ENCODE measurements at places on chromosomes 3 and 15.

- peak overlapping the region; percentile 77 for H3K27ac ChIP-seq
- no peaks in the 10 kb centered on the region for H3K36me3 ChIP-seq
- H3K4me3 ChIP-seq = no peak overlapping the region
- no peaks in the 10 kb centered on the region for H3K27me3 ChIP-seq
Measured at GRCh38 chr3:103847081-103848062, 1412.6 kb downstream of the ZPLD1 start.

DNA sequence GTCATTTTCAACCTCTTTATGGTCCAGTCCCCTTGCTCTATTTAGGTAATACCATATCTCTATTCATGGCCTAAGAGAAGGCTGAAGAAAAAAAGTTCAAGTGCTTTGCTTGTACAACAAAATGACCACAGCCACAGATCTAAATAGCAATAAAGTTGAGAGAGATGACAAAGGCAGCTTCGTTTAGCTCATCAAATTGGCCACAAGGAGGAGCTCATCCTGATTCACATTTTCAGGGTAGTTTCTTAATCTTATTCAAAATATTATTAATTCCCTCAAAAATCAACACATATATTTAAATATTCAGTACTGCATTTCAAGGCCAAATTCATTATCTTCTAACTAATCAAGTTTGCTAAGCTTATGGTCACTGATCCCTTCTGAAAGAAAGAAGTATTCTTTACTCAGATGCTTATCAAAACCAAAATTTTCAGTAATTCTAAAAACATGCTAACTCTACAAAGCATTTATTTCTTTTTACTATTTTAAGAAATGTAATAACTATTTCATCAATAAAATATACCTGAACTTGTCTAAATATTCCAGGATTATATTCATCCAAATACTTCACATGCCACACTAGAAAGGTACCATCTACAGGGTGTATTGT lies 85.5 kb downstream of the DMXL2 start:
- DNase-seq = peak; percentile 9
- H3K36me3 ChIP-seq = peaks cover 6% of the 10 kb centered on the region
- H3K27me3 ChIP-seq = no peaks in the 10 kb centered on the region
- H3K4me1 ChIP-seq = no peaks in the 10 kb centered on the region
- no peak overlapping the region for H3K27ac ChIP-seq

- peaks cover 25% of the 10 kb centered on the region for H3K4me1 ChIP-seq
- H3K27ac ChIP-seq = peak overlapping the region; percentile 76
- H3K27me3 ChIP-seq = no peaks in the 10 kb centered on the region
- DNase-seq = peak; percentile 58
Measured at GRCh38 chr15:40055576-40056293, 16.8 kb upstream of the SRP14 start.

DNA sequence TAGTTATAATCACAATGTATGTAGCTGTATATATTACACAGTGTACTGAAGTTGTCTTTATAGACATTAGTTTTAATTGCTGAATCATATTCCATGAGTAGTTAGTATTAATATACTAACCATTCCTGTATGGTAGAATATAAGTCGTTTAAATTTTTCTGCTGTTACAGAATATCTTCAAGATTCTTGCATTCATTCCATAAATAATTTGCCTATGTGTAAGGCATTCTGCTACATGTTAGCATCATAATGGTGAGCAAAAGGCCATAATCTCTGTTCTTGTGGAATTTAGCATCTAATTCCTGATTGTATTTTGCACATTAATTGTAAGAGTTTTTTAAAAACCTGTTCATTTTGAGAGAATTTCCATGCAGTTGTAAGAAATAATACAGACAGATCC lies 14.1 kb downstream of the GYG1 start:
- no peak for DNase-seq
- peaks cover 16% of the 10 kb centered on the region for H3K36me3 ChIP-seq
- no peaks in the 10 kb centered on the region for H3K27me3 ChIP-seq
- peak overlapping the region; percentile 33 for H3K27ac ChIP-seq
- no peak overlapping the region for H3K4me3 ChIP-seq
- no peaks in the 10 kb centered on the region for H3K4me1 ChIP-seq

DNA sequence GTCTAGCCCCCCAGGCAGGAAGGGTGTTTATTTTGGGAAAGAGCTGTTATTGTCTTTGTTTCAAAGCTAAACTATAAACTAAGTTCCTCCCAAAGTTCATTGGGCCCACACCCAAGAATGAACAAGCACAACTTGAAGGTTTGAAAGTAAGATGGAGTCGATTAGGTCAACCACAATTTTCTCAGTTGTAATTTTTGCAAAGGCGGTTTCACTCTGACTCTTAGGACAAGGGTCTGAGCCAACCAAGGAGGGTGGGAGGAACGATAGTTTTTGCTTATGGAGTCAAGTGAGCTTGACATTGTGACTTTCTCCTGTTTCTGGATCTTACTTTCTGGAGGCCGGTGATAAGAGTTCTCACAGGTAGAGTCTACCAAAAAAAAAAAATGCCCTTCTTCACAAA lies 5.8 kb upstream of the ZNF770 start:
- H3K4me1 ChIP-seq = no peaks in the 10 kb centered on the region
- H3K36me3 ChIP-seq = no peaks in the 10 kb centered on the region
- no peak overlapping the region for H3K27ac ChIP-seq
- H3K27me3 ChIP-seq = no peaks in the 10 kb centered on the region
- H3K4me3 ChIP-seq = no peak overlapping the region
- no peak for DNase-seq

DNA sequence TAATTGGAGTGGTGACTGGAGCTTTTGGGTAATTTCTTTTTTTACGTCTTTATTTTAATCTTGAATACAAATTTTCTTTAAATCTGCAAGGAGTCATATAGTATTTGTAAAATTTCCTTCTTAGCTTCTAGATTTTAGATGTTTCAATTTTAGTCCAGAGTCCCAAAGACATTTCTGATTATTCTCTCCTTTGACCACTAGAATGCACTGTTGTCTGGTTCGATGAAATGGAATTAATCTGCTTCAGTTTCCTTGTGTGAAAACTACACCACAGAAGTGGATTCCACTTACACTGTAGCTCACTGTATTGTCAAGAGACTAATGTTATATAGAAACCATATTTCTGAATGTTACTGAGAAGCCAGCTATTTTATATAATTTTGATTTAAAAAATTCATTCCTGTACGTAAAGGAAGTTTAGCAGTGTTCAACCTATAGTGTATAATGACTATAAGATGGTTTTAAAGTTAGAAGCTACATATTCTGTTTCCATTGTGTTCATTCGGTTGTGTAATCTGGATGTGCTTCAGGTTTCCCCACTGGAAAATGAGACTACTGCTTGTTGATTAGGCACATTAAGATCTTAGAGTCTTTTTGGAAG lies 6.1 kb downstream of the GRAMD1C start:
- H3K27ac ChIP-seq = no peak overlapping the region
- DNase-seq = peak; percentile 47
- no peaks in the 10 kb centered on the region for H3K4me1 ChIP-seq
- no peaks in the 10 kb centered on the region for H3K36me3 ChIP-seq
- no peak overlapping the region for H3K4me3 ChIP-seq

GRCh38 chr3:158452334-158452733 lies 118.7 kb upstream of the MLF1 start:
- H3K27me3 ChIP-seq = no peaks in the 10 kb centered on the region
- DNase-seq = no peak
- H3K4me1 ChIP-seq = no peaks in the 10 kb centered on the region
- H3K27ac ChIP-seq = no peak overlapping the region

DNA sequence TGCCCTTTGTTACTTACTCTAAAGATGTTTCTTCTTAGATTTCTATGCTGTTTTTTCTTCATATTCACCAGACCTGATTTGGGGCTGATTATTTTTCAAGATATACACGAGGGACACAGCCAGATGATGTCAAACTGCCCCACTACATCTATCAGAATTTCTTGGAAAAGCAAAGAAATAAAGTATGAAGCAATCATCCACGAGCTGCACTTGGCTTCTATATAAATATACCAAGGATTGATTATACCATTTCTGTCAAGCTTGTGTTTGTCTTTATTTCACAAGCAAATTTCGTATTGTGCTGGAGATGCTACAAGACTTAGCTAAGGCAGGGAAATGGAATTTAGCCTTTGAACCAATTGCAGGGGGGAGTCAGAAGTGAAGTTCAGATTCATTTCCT lies 715.1 kb upstream of the NR2F2 start:
- no peaks in the 10 kb centered on the region for H3K4me1 ChIP-seq
- H3K36me3 ChIP-seq = no peaks in the 10 kb centered on the region
- no peak overlapping the region for H3K4me3 ChIP-seq
- no peak for DNase-seq

DNA sequence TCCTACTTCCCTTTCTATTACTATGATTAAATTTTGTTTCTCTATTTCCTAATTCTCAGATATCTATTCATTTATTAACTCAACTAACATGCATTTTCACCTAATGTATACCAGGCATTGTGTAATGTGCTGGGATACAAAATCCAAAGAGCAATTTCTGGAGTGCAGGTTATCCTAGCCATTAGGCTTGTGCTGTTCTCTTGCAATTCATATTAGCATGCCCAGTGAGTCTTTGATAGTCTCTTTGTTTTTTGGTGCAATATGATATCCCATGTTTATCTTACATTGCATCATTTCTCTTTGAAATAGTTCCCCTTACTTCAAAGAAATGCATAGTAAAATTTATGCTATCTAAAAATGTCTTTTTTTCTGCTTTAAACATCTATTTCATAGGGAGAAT lies 13.9 kb upstream of the DPPA4 start:
- H3K4me3 ChIP-seq = no peak overlapping the region
- no peaks in the 10 kb centered on the region for H3K4me1 ChIP-seq
- no peak for DNase-seq
- no peaks in the 10 kb centered on the region for H3K36me3 ChIP-seq
- H3K27ac ChIP-seq = no peak overlapping the region

- H3K4me3 ChIP-seq = no peak overlapping the region
- peak; percentile 58 for DNase-seq
- no peaks in the 10 kb centered on the region for H3K27me3 ChIP-seq
- H3K36me3 ChIP-seq = no peaks in the 10 kb centered on the region
- no peak overlapping the region for H3K27ac ChIP-seq
- peaks cover 20% of the 10 kb centered on the region for H3K4me1 ChIP-seq
Measured at GRCh38 chr15:78212546-78213424, 21.6 kb downstream of the ACSBG1 start.

GRCh38 chr15:34065261-34065660 lies 26.3 kb upstream of the AVEN start:
- no peaks in the 10 kb centered on the region for H3K4me1 ChIP-seq
- no peak overlapping the region for H3K4me3 ChIP-seq
- no peak for DNase-seq
- H3K27me3 ChIP-seq = no peaks in the 10 kb centered on the region
- no peaks in the 10 kb centered on the region for H3K36me3 ChIP-seq

DNA sequence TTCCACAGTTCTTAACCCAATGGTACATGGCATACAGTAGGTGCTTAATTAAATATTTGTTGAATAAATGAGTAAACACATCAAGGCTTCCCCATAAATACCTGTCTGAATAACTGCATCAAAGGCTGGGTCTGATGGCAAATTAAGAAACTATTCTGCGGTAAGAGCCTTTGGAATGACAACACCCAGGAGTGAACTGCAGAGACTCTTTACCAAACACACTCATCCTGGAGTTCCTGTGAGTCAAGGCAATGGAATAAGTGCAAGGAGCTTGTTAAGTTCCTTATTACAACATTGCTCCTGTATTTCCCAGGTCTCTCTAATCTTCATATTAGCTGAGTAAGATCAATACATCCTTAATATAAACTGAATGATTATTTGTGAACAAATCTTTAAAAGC lies 119.9 kb upstream of the STT3B start:
- no peak overlapping the region for H3K4me3 ChIP-seq
- H3K27ac ChIP-seq = no peak overlapping the region

DNA sequence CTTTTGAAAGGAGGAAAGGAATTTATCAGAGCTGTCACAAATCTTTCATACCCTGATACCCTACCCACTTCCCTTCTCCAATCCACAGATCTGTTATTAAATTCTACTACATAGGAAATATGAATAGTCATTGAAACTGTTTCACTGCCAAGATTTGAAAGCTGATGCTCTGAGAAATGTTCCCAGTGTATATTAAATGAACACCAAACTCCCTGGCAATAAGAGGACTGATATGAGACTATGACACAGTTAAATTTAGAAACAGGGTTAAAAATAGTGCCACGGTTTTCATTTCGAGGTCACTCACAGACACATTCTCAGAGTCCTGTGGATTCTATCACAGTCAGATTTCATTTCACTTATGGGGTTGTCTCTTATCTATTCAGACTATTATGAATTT lies 27.2 kb upstream of the GBE1 start:
- H3K27ac ChIP-seq = no peak overlapping the region
- H3K4me1 ChIP-seq = no peaks in the 10 kb centered on the region
- no peak for DNase-seq
- H3K27me3 ChIP-seq = no peaks in the 10 kb centered on the region

DNA sequence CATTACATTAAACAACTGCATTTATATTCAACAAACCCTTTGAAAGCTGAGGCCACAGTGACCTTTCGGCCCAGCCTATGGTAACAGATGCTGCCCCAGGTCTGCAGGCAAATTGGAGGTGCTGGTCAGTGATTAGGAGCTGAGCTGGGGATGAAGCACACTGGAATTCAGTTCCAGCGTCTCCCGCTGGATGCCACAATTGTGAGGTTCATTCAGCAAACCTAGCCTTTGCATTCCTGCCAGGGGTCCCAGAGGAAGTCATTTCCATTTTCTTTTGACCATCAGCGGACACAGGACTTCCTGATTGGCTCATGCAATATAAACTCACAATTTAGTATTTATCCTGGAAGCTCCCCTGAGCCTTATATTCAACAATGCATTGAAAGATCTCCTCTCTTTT lies 89.5 kb downstream of the IL20RB start:
- H3K27ac ChIP-seq = no peak overlapping the region
- H3K4me1 ChIP-seq = no peaks in the 10 kb centered on the region
- no peak for DNase-seq
- no peaks in the 10 kb centered on the region for H3K36me3 ChIP-seq

DNA sequence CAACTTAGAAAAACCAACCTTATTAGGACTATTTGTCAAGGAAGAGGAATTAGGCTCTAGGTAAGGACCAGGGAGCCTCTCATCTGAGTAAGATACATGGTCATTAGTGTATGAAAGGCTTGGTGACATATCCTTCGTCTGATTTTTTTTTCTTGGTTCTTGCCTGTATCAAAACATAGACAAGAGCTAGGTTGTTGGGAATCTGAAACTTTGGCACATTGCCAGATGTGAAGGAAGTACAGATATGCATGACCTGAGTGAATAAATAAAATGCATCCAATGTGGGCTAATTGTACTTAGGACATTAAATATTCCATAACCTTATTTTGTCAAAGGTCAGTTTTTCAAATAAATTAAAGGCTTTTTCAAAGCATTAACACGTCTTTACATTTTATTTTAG lies 151.8 kb downstream of the SYNPR start:
- H3K27me3 ChIP-seq = no peaks in the 10 kb centered on the region
- DNase-seq = no peak
- no peak overlapping the region for H3K4me3 ChIP-seq
- no peak overlapping the region for H3K27ac ChIP-seq
- peaks cover 2% of the 10 kb centered on the region for H3K4me1 ChIP-seq

GRCh38 chr3:33173103-33173502 lies 45.5 kb downstream of the SUSD5 start:
- H3K27me3 ChIP-seq = no peaks in the 10 kb centered on the region
- H3K4me3 ChIP-seq = no peak overlapping the region
